ENCODE measurements at places on chromosomes 1 and 21.

GRCh38 chr1:217012659-217013058 is 289.4 kb upstream of the ESRRG start:
- no peak for DNase-seq

GRCh38 chr1:58997060-58997411 is 213.2 kb upstream of the JUN start:
- DNase-seq = no peak

DNA sequence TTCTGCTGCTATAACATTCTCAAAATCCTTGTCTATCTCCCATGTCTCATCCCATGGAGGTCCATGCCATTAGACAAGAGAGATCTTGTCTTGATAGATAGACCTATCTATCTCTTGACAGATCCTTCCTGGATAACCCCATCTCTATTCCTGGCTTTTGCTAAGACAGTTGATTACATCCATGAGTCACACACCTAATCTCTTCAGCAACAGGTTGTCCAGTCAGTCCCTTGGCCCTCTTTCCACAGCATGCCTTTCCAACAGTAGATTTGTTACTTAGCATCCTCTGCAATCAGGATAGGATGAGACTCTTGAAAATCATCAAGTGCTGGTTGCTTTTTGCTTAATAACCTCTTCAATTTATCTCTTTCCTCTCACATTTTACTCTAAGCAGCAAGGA is 46.6 kb downstream of the TRMT1L start:
- no peak for DNase-seq

DNA sequence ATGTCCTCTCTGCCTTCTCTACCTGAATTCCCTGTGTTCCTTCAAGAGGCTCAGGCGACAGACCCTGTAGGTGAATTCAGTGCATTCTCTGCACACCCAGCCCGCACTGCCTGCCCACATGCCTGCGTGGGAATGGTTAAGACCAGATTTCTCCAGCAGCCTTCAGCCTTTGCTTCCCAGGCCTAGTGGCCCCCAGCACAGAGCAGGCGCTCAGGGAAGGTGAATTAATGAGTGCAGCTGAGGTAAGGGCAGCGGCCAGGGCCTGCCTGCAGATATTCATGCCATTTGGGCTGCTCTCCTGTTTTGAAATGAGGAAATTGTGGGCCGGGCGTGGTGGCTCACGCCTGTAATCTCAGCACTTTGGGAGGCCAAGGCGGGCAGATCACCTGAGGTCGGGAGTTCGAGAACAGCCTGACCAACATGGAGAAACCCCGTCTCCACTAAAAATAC is 45.5 kb downstream of the IER5 start:
- DNase-seq = no peak

- no peak for DNase-seq
These were observed 502.2 kb downstream of the PLPP3 start for GRCh38 chr1:56077206-56077605.

- no peak for DNase-seq
These were observed 150.9 kb downstream of the PHTF1 start for GRCh38 chr1:113608399-113608798.

DNA sequence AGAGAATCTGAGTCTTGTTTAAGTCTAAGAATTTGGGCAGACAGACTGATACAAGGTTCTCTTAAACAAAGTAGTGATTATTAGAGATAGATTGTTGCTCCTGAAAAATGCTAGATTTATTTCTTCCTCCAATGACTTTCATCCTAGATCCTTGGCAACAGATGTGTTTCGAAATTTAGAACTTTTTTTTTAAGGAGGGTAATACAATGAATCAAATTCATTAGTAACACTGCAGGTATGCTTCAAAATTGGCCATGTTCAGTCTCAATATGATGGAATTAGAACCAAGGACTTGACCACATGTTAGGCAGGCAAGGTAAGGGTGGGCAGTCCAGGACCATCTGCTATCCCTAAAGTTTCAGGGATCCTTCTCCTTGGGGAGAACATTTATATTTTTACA is 4.5 kb upstream of the LCE1F start:
- no peak for DNase-seq

- no peak for DNase-seq
These were observed 18.5 kb downstream of the NPHP4 start for GRCh38 chr1:5973771-5974170.

DNA sequence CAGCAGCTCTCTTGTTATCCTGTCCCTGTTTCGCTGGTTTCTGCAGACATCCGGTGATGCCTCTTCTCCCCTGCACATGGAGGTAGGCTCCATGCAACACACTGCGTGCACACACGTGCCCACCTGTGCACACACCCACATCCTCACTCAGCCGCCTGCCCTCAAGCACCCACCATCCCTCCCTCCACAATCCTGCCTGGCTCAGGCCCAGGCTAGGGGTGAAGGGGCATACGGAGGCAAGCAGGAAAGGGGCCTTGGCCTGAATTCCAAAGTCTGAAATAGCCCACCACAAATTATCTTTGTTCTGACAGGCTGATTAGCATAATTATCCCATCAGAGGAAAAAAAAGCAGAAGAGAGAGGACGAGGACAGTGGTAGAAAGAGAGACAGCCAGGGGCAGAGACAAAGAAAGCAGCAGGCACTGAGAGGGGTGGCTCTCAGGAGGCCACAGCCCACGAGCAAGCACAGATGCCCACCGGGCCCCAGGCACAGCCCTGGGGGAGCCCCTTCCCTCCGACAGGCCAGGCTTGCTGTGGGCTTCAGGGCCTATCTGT is 73.2 kb downstream of the GRIK3 start:
- no peak for DNase-seq

DNA sequence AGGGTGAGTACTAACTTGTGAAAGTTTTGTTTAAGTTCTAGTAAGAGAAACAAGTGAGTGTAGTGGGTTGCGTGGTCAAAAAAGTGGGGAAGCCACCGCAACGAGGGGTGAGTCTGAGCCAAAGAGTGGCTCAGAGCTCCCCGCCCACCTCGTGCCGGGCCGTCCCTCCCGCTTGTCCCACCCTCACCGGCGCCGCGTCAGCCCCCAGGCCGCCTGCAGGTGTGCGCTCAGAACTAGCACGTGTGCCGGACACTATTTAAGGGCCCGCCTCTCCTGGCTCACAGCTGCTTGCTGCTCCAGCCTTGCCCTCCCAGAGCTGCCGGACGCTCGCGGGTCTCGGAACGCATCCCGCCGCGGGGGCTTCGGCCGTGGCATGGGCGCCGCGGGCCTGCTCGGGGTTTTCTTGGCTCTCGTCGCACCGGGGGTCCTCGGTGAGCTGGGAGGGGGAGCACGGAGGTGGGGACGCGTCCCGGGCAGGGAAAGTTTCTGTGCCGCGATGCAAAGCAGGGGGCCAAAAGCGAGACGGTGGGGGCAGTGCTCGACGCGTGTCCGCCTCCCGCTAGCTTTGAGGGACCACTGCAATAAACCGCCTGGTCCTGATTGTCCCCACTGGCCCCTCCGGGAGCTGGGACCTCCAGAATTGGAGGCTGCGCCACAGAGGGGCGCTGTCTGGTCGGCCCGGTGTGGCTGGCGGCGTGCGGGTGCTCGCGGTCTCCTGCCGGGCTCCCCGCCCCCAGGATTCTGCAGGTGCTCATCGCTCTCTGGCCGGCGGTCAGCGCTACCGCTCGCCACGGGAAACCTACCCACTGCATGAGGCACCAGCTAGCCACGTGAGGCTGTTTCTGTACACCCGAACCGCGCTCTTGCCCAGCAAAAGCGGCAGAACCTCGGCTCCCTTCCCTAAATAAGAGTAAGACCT is at the start of gene CR2:
CR2 (plus strand) TSS at position 283 of the 919 bp plus-strand sequence; CDS start at position 374, 91 bp downstream.
- DNase-seq = peak; percentile 22

GRCh38 chr1:245772325-245772724 is 617.5 kb downstream of the KIF26B start:
- DNase-seq = no peak

GRCh38 chr1:32716312-32717148 is 14.0 kb upstream of the SYNC start:
- DNase-seq = no peak

GRCh38 chr21:44878053-44878982 is 4.8 kb upstream of the PTTG1IP start:
- peak; percentile 19 for DNase-seq

- no peak for DNase-seq
These were observed 46.5 kb downstream of the NCF2 start for GRCh38 chr1:183543619-183544204.

DNA sequence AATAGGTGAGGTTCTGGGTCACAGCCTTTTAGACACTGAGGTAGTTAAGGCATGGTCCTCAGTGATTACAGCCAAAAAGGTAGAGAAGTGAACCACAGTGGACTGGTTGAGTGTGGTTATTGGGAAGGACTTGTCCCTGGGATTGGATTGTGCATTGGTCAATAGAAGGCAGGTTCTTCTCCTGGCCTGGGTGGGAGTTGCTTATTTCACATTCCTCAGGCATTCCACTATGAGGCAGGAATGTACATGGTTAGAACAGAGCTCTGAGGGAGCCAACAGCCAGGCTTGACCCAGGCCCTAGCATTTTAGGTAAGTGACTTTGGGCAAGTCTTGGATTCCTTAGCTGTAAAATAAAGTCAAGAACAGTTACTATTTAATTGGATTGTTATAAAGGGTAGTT is 97.9 kb upstream of the MARK1 start:
- no peak for DNase-seq

DNA sequence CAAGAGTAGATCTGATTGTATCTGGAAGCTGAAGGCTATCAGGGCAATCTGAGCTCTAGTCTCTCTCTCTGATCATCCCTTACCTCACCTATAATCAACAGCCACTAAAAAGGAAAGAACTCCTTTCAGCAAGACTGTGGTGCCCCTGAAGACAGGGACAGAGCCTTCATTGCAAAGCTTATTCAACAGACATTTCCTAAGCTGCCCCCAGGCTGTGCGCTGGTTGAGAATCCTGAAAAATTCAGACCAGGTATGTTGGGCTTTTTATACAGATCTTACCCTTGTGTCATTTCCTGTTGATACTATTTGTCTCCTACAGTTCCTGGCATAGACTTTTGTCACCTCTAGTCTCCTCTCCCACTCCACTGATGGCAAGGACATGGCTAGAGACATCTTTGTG is 63.3 kb upstream of the PLA2G4A start:
- DNase-seq = no peak

GRCh38 chr1:182955596-182956588 is 2.9 kb upstream of the SHCBP1L start:
- no peak for DNase-seq

- no peak for DNase-seq
These were observed 563.9 kb upstream of the NR5A2 start for GRCh38 chr1:199463521-199464127.

DNA sequence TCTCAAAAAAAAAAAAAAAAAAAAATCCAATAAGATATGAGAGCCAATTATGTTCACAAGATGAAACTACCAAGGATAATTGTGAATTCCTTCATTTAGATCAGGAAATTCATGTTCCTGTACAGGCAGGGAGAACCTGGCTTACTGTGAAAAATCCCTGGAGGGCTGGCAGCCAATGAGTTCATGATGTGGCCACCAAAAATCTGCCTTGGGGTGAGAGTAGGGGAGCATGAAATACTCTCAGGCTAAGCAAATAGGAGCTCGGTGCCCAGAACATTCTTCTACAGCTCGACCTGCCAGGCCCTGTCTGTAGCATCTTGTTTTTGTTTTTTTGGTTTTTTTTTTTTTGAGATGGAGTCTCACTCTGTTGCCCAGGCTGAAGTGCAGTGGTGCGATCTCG is 50.1 kb downstream of the PIK3CD start:
- DNase-seq = no peak

DNA sequence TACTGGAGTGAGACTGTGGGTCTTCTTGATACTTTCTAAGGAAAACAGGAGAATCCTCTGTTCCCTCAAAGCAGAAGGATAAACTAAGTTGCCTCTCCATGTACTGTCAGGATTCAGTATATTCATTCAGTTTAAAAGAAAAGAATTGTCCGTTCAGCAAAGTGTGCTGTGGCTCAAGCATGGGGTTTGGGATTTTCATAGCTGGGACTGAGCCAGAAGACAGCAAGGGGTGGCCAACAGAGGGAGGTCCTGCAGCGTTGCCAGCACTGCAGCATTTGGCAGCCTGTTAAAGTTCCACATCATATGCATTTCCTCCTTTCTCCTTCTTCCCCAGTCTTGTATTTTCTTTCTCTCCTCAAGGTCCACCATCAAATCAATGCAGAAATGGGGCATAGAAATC is 75.1 kb downstream of the DTL start:
- DNase-seq = peak; percentile 79

GRCh38 chr1:160610569-160611242 is 31.4 kb upstream of the CD84 start:
- DNase-seq = no peak

DNA sequence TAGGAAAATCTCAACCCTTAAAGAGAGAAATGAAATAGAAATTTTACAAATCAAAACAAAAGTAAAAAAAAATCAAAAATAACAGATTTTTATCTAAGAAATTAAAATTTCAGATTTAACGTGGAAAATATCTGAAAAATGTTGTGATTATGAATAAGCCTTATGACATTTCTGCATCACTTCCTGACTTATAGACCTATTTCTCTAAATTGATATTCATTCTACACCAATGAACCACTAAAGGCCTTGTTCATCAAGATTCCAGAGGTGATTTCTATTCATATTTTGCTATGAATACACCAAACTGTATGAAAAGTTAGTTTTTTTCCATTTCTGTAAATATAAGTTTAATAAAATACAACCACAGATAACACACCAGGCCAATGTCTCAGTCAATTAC is 261.5 kb downstream of the SMYD3 start:
- no peak for DNase-seq

DNA sequence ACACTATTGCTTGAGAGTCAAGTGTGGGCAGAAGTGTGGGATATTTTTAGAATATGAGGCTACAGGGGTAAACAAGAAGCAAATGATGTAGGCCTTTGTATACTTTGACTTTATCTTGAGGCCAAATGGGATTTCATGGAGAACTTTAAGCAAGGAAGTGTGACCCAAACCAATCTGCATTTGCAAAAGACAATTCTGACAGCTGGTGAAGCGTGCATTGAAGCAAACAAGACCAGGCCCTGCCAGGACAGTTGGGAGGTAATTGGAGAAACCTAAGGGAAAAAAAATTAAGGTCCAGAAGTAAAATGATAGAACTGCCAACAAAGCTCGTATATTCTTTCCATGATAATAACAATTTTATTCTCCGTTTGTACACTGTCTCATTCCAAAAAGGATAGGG is 168.3 kb downstream of the TM2D1 start:
- no peak for DNase-seq

GRCh38 chr1:7299329-7299799 is 471.7 kb upstream of the VAMP3 start:
- peak; percentile 86 for DNase-seq

GRCh38 chr1:210257698-210258529 is 25.3 kb downstream of the SERTAD4 start:
- DNase-seq = no peak

DNA sequence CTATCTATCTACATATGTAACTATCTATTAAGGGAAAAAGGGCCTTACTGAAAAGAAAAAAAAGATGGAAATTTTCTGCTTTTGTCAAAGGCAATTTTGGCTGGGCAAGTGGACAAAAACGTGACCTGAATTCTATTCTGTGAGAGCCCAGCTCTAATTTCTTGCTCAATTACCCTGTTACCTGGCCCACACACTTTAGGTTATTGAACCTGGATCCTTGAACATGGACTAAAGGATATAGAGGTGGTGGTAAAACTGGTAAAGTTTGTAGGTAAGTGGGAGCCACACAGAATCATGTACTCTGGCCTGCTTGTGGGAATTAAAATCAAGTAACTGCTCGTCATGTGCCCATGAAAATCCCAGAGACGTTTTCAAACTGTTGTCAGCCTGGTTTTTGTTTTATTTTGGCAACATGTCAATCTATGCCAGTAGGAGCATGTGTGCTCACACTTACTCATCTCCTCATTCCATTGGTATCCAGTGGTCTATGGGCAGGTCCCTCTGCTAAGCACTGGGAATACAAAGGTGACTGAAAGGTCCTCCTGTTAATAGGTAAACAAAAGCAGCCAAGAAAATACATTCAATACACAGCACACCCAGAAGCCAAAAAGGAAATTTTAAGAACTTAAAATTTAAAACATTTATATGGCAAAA is 113.7 kb upstream of the WARS2 start:
- no peak for DNase-seq

All from left hindlimb (tissue), 1 donor.